Stimulated activated CD8-positive, alpha-beta memory T cell treated with anti-CD3 and anti-CD28 coated beads, Interleukin-2, amount 100 ng/mL, for 48 hours (primary cell): ENCODE measurements at places on chromosomes 3 and 15.

DNA sequence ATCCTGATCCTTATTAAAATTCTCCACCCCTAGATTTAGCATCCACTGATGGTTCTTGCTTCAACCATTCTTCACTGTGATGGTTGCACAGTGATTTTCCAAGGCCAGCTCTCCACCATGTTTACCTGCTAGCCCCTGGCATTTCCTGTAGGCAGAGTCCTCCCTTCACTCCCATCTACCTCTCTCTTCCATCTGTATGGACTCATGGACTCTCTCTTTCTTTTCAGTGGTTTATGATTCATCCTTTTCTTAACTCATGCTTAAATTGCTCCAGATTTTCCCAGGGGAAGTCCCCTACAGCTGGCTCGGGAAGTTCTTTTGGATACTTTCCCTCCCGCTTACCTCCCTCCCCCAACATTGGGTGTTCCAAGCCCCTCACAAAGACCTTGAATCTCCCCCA is 18.7 kb downstream of the TGM4 start:
- DNase-seq, result no peak

DNA sequence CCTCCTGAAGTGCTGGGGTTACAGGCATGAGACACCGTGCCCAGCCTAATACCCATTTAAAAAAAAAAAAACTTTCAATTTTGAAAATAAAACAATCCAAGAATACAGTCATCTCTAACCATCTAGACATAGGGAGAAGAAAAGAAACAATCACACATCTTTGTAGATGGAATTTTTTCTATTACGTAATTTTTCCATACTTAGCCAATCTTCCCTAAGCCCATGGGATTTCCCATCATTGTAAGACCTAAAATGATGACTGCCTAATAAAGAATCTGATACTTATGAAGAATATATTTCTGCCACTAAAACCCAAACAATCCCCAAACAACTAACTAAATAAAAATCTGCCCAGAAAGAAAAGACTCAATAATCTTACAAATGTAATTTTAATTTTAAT is 88.7 kb downstream of the CBLB start:
- DNase-seq, result no peak

DNA sequence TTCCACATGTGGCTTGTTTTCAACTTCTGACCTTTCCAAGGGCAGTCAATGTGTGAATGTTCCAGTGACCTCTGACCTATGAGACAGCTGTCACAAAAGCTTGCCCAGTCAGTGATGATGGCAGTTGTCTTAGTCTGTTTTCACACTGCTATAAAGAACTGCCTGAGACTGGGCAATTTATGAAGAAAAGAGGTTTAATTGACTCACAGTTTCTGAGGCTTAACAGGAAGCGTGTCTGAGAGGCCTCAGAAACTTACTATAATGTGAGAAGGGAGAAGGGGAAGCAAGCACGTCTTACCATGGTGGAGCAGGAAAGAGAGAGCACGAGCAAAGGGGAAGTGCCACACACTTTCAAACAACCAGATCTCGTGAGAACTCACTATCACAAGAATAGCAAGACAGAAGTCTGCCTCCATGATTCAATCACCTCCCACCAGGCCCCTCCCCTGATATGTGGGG is 95.6 kb downstream of the ECT2 start:
- no peak for DNase-seq

DNA sequence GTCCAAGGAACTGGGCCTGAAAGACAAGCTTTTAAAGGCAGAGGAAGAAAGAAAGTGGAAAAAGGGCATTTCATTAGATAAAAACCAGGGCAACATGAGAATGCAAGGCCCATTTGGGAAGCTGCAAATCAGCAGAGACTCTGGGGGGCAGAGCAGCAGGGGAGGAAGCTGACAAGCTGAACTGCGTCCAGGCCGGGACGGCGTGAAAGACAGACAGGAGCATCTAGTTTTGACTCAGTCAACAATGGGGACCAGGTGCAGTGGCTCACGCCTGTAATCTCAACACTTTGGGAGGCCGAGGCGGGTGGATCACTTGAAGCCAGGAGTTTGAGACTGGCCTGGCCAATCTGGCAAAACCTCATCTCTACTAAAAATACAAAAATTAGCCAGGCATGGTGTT is 69.9 kb downstream of the CDC25A start:
- DNase-seq, result no peak

- DNase-seq, result peak; percentile 27
Measured at GRCh38 chr3:3798631-3799113, 559 bp upstream of the LRRN1 start.

GRCh38 chr15:67109141-67110034 is 44.0 kb downstream of the SMAD3 start:
- no peak for DNase-seq

DNA sequence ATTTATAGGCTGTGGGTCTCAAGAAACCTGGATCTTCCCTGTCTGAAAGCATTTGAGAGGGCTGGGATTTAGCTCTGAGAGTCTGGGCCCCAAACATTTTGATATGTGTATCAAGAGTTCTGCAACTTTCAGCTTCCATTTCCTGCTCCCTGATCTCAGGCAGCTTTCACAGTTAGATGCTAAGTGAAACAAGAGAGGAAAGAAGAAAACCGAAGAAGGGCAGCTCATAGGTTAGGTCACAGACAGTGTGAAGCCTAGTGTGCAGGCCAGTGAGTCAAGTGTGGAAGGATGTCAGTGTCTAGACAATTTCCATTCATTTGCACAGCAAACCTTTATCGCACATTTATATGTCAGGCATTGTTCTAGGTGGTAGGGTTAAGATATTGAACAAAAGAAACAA is 173.6 kb upstream of the PROK2 start:
- DNase-seq, result no peak

DNA sequence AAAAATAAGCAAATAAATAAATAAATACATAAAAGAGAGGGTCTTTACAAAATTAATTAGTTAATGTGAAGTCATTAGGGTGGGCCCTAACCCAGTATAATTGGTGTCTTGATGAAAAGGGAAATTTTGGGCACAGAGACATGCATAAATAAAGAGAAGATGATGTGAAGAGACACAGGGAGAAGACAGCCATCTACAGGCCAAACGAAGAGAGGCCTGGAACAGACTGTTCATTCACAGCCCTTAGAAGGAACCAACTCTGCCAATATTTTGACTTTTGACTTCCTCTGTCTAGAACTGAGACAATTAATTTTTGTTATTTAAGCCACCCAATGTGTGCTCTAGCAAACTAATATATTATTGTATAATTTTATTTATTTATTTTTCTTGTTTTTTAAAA is 29.6 kb upstream of the SELENOK start:
- DNase-seq, result no peak

DNA sequence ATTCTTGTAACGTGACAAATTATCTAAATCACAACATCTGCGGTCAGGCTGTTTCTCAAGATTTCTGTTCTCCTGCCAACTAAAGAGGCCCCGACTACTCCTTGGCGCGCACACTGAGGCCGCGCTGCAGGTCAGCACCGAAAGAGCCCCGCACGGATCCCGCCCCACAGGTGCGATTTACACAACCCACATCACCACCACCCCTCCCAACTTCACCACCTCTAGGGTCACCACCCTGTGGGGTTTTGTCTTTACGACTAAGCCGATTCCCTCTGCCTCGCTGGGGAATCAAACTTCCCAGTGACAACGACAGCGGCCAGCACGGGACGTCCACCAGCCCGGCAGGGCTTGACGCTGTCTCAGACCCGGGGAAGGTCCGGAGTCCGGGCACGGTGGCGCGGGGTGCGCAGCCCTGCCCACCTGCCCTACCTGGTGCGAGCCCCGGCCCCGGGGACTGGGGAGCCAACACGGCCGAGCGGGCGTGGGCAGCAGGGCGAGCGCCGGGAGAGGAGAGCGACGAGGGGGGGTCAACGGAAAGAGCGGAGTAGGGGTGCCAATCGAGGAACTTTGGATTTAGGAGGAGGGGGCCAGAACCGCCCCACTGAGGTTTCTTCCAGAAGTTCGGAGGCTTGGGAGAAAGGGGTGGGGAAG is 764 bp downstream of the UACA start:
- DNase-seq, result no peak

GRCh38 chr3:24305795-24306467 is 188.7 kb downstream of the THRB start:
- no peak for DNase-seq

- DNase-seq, result peak; percentile 12
Measured at GRCh38 chr3:136819731-136820679, 1.1 kb downstream of the SLC35G2 start.

DNA sequence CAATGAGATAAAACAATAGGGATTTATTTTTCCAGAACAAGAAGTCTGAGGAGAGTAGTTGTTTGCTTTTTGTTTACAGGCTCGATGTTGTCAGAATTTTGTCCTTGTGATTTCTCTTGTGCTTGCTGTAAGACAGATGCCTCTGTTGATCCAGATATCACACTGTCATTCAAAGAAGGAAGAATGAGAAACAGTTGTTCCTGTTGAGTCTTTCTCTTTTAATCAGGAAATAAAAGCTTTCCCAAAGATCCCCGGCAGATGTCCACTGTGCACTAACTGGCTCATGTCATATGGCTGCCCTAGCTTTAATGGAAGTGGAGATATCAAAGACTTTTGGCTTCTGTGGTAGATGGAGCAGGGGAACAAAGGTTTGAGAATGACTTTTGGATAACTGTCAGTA is 6.8 kb downstream of the SERPINI1 start:
- DNase-seq, result no peak

DNA sequence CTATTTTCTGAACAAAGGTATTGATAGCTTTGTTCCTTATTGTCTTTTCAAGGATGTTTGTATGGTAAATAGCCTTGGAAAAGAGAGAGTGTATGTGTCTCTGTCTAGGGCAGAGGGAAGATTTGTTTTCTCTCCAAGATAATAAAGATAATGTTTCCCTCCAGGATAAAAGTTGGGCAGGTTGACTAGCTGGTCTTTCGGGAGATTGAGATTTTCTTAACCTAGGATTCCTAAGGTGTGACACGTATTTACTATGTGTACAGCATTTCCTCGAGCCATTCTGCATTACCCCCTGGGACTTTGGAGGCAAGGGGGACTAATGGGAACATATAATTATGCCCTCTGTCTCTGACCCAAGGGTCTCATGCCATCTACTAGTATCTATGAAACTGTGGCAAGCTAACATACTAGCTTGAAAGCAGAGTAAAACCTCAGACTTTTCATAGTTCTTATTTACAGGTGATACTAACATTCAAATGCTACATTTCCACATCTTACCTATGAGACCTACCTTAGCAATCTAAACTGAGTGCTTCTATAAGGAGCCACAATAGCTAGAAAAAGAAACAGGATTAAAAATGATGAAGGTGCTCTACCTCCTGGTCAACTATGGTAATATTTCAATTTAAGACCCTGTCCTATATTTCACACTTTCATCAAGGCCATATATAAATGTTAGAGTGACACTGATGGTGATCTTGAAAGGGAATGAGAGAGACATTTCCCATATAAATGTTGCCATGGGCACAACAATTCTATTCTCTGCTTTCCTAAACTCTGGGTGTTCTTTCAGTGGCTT is 252.9 kb upstream of the CBLB start:
- no peak for DNase-seq

DNA sequence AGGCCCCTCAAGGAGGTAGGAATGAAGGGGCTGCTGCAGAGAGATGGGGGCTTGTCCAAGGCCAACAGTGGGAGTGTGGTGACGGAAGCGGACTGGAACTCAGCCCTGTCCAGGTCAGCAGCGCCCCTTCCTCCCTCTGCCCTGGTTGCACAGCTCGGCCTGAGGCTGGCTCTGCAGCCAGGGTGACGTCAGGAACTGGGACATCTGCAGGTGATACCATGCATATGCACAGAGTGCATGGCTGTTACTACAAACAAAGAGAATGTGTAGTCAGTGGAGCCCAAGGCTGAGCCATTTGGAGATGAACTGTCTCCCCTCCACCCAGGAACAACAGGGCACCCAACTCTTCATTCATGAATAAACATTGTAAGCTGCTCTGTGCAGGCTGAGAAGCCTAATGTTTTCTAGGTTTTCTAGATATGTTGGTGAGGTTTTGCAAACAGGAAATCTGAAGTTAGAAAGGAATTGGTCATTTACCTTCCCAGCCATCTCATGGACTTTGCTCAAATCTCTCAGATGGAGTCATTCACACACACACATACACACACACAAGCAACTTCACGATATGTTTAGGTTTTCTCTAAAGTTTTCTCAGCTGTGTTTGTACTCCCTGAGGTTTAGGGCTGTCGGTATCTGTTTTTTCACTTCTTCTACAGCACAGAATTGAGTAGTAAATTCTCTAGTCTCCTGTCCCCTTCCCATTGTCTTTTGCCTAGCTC is 117.2 kb downstream of the TLE3 start:
- DNase-seq, result no peak
